ENCODE measurements at places on chromosomes 11 and 22. TPM values are rescaled to one million over a fixed set of nuclear protein-coding genes. Genes with fewer than 3 reads are reported as not detected.

THY1 gene
- 0.57 TPM for total RNA-seq

GRCh38 chr11:113282898-113283437 is 31.4 kb upstream of the TTC12 start:
- DNase-seq = no peak

- DNase-seq = no peak
These were observed 44.4 kb downstream of the INSC start for GRCh38 chr11:15159085-15159484.

DNA sequence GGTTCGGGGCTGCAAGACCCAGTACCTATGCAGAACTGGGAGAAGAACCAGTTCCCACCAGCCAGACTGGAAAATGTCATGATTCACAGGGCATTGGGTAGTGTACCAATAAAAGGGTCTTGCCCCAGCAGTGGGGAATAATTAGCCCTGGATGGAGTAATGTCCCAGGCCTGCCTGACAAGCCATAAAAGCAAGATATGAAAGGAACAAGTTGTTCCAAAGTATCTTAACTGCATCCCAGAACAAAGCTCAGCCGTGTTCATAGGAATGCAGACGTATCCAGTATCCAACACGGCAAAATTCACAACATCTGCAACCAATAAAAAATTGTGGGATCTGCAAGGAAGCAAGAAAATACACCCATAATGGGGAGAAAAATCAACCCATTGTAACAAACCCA is 47.9 kb downstream of the ASCL2 start:
- no peak for DNase-seq

XKR3 gene
- total RNA-seq = not detected

LARGE1 gene
- 7.6 TPM for total RNA-seq

RNF121 gene
- 10.9 TPM for total RNA-seq

OTOG gene
- not detected for total RNA-seq

CDC42EP1 gene
- total RNA-seq = 56.3 TPM

- DNase-seq = no peak
These were observed 24.1 kb downstream of the ZNRF3 start for GRCh38 chr22:28907311-28908008.

DNA sequence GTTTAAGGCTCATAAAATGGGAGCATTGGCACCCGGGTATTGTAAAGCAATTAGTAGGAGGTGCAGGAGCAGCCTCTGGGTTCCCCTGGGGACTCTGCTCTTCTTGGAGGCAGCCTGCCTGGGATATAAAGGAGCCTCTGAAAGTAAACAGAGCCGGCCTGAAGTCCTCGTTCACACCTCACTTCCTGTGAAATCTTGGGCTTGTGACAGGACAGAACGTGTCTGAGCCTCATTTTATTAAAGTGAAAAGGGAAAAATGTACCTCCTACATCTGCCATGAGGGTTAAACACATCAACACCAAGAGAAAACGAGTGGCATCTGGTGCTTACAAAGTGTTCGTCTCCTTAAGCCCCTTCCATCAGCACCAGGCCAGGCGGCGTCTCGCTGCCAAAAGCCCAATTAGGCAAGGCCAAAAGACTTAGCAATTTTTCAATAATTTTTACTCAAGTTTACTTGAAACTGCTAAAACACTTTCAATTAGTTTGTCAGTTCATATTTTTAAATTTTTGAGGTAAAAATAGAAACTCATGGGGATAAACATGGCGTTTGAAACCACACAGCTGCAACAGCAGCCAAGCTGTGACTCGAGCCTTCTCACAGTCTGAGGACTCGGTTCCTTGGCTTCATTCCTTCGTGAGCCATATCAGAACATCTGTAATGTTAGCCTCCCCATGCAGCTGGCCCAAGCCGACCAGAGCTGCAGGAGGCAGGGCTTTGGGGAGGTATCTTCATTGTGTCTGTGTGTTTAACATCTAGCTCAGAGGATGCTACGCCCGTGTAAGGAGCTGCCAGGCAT is 33.6 kb downstream of the MAP6 start:
- DNase-seq = no peak

GRCh38 chr11:66046901-66047300 is 2.1 kb downstream of the GAL3ST3 start:
- DNase-seq = no peak

FXYD2 gene
- total RNA-seq = not detected

GRCh38 chr11:33713151-33713855 is 12.7 kb upstream of the C11orf91 start:
- no peak for DNase-seq

All from esophagus squamous epithelium (tissue), 5 donors.